Bone marrow (tissue), 2 donors: ENCODE measurements at places on chromosomes 3 and 15.

GRCh38 chr3:71176366-71176765, 407.2 kb downstream of the FOXP1 start:
- DNase-seq, result no peak

DNA sequence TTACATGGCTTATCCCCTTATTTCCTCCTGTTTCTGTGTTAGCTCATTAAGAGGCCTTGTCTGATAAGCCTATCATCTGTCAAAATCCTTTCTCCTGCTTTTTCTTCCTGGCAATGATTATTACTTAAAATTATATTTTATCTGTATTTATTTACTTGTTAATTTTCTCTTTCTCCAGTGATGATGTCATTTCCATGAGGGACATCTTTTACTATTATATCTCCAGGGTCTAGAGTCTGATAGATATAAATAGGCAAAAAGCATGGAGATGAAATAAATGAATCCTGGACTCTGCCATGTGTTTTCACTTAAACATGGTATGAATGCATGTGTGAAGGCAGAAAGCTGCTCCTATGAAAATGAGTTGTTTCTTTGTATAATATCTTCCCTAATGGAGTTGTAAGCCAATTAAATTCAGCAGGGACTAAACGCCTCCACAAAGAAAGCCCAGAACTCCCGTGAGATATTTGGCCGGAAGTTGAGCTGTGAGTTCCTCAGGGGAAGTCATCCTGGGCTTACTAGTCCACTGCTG, 375.2 kb downstream of the TUSC7 start:
- no peak for DNase-seq

DNA sequence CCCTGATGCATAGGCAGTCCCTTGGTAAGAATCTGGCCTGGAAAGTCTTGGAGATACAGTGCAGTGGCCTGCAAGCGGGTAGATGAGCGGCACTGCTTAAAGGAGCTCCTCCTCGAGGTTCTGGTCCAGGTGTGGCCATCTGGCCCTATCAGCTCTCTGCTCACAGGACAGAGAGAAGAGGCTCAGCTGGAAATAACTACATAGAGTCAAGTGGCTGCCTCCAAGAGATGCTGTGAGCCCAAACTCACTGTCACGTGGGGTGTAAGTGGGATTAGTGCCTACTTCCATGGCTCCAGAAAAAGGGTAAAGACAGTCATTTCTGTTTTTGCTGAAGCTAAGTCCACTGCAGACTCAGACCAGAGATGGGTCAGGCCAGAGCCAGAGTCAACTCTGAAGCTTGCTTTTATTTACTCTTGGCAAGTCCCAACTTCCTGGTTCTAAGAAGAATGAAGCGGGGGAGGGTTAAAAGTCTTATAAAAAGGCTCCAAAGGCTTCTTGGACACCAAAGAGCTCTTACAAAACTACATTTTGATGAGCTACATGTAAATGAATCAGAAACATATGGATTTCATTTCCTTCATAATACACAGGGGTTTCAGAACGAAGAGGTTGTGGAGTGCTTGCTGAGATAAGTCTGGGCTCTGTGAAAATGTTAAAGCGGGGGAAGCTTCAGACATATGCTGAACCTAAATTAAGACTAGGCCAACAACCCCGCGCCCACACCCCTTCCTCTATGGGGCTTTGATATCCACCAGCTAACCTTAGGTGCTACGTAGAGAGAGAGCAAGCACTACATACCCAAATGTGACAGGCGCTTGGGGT, 77.1 kb downstream of the PDZRN3 start:
- DNase-seq, result no peak

DNA sequence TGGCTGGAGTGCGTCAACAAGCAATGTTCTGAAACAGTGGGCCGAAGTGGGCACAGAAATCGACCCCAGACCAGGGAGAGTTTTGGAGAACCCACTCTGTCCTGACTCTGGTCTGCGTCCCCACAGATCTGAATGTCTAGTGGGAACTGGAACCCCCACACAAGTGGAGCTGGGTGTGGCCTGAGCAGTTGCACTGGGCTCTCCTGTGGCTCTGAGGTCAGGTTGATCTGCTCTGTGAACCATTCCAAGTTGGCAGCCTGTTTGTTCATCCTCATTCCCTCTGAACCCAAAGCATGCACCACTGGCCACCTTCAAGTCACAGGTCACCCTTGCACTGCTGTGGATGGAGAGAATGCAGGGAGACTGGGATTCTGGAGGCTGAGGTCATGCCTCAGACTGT, 60.5 kb downstream of the STARD5 start:
- DNase-seq, result no peak

- no peak for DNase-seq
Observed at GRCh38 chr3:42298259-42298658, 32.3 kb upstream of the CCK start.

- DNase-seq, result no peak
Observed at GRCh38 chr15:73941044-73941443, 14.8 kb downstream of the LOXL1 start.

- DNase-seq, result no peak
Observed at GRCh38 chr3:82194870-82195269, 433.4 kb upstream of the GBE1 start.
